ENCODE measurements at places on chromosomes 3 and 15.

DNA sequence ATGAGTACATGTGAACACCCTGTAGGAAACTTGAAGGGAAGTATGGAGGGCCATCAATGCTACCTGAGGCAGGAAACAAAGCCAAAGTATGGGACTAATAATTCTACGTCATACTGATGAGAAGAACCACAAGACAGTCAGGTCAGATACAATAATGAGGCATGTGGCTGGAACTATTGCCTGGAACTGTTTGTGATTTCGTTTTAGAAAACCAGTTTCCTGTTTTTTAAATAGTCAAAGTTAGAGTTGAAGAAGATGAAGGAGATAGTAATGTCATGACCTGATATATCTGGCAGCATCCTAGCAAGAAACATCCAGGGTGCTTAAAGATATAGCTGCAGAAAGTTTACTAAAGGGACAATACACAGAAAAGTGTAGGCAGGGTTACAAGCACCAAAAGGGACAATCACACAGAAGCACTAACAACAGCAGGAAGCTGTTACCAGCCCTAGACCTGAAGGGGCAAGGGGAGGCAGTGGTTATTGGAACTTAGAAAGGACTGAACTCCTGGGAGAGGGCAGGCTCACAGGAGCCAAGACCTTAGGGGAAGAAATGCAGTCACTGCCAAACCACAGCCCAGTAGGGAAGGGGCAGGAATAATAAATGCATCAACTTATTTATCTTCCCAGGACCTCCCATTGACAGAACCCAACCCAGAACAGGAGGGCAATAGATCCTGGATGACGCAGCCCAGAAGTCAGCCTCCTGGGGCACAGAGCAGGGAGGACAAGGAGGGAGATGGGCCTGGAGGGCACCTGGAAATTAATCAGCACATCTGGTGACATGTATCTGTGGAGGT lies 302.1 kb upstream of the STT3B start:
- no peak for DNase-seq

DNA sequence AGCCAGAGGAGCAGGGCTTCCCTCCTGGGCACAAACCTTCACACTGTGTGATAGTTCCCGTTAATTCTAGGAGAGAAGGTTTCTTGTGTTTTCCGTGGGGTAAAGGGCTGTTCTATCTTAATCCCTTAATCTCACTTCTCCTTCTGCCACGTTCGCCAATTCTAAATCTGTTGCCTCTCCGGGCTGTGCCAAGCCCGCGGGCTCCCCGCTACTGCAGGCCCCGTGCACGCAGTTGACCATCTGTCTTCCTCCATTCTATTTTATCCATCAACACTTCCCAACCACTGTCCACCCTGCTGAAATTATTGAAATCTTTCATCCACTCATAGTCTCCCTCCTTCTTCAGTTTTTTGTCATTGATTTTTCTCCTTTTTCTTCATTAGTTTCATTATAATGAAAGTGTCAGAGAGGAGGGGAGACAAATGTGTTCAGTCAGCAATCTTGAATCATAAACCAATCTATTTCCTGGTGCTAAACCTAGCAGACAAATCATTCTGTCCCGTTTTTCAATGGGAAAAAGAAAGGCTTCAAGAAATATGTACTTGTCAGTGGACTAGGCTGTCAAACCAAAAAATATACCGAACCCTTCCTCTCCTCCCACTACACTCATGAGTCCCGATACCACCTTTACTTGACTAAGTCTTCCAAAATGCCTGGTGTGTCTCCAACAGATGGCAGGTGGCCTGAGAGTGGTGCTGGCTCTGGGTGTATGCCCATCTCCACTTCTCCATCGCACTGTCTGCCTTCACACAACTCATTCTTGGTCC lies 39.6 kb downstream of the SLCO2A1 start:
- no peak for DNase-seq

DNA sequence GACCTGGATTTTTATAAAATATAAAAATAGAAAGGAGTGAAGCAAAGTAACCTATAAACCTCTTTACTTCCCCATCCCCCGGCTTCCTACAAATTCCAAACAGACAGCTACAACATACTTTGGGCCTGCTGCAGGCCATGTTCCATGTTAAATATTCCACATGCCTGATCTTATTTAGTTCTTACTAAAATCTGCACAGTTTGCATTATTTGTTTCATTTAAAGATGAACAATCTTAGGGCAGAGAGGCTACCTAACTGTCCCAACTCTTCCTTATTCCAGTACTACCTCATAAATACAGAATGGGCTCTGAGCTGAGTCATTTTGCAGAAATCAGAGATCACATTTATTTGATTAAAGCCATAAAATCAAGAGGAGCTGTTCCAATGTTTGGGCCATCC lies 665.0 kb downstream of the PDCD6IP start:
- no peak for DNase-seq

DNA sequence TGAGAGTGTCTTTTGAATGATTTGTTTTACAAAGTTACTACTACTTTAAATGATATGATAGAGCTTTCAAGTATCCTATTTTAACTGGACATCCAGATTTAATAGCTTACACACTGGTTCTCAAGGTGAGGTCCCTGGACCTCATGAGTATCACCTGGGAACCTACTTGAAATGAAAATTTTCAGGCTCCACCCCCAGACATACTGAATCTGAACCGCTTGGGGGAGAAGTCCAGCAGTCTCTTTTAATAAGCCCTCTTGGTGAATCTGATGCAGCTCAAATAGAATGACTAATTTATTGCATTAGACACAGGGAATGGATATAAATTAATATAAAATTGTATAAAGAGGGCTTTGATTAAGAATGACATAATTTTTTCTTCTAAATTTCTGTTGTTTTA lies 29.4 kb upstream of the SLITRK3 start:
- no peak for DNase-seq

GRCh38 chr15:38080651-38081275 lies 146.3 kb downstream of the TMCO5A start:
- no peak for DNase-seq

DNA sequence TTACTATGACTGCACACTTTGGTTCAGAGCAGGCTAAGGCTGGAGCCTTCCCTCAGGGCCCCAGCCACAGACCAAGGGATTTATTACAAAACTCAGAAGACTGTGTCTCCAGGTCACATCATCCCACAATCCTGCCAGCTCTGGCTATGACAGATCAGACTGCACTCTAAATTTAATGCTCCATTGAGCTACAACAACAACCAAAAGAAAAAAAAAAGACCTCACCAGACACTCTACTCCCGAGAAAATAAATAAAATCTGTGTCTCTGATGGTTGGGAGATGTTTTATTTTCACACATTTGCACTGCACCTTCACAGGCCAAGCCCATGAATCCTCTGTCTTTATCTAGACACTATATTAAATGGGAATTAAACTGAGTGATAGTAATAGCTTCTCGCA lies 50.8 kb upstream of the CTNNB1 start:
- DNase-seq = no peak

Data from neural crest cell (in vitro differentiated cells).